GM04504 (cell line): ENCODE measurements at places on chromosomes 3 and 15.
A peak's percentile ranks its signal among the peaks of the same experiment; 100 is the strongest.

GRCh38 chr3:149015393-149015792, 24.1 kb downstream of the GYG1 start:
- DNase-seq = no peak

DNA sequence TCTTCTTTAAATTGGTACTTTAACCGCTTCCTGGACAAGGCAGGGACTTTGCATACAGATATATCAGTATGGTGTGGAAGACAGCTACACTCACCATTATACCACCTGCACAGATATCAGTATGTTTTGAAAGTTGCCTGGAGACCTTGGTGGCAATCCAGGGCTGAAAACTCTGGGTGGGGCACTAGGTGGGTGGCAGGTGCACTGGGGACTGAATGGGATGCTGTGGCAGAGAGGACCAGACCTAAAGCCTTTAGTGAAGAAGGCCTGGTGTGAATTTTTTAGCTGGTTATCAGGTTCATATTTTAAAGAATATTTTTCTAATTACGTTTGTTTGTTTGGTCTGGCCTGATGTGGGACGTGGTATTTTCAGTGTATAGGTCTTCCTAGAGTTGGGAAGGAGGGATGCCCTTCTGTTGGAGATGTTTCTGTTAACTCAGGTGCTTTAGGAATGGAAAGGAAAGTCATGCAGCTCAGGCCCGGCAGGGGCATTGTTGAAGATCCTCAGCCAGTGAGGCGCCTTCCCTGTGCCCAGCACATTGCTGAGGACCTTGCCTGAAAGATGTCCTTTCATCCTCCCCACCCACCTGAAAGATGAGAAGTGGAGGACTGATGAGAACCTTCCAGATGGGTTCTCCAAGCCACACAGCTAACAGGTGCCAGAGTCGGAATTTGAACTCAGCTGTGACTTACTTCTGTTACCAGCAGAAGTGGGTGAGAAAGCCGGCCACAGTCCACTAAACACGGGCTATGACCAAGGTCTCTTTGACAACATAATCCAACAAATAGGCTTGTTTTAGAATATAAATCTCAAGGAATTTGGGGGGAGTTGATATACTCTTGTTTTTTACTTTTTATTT, 77.3 kb downstream of the APBA2 start:
- no peak for DNase-seq

GRCh38 chr15:60546744-60547143, 67.8 kb upstream of the ICE2 start:
- DNase-seq = no peak

GRCh38 chr3:5058471-5058951, 63.6 kb upstream of the ARL8B start:
- DNase-seq = peak; percentile 91

GRCh38 chr15:93126148-93126547, 37.1 kb upstream of the RGMA start:
- no peak for DNase-seq

- DNase-seq = no peak
Measured at GRCh38 chr3:127682561-127682960, 9.8 kb downstream of the ABTB1 start.
